ENCODE measurements at places on chromosomes 12 and 14.

DNA sequence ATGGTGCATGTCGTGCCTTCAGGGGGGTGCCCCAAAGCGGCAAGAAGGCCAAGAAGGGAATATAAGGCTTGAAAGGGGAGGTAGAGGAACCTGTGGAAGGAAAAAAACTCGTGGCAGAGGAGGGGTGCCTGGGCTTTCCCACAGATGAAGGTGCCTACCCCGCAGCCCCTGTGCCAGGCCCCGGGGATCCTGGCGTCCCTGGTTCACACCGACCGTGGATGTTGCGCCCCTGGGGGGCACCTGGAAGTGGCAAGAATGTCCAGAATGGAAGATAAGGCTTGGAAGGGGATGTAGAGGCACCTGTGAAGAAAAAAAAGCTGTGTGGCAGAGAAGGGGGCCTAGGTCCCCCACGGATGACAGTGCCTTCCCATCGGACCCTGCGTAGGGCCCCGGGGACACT, 282.2 kb downstream of the ALG10 start:
- no peak for DNase-seq

- DNase-seq = no peak
These were observed 4.9 kb downstream of the VSX2 start for GRCh38 chr14:74244115-74244514.

DNA sequence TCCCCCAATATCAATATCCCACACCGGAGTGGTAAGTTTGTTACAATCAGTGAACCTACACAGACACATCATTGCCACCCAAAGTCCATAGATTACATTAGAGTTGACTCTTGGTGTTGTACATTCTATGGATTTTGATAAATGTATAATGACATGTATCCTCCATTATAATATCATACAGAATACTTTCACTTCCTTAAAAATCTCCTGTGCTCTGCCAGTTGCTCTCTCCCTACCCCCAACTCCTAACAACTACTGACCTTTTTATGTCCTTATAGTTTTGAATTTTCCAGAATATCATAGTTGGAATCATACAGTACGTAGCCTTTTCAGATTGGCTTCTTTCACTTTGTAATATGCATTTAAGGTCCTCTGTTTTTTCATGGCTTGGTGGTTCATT, 48.4 kb downstream of the SLC4A8 start:
- DNase-seq = no peak

- DNase-seq = no peak
These were observed 56.3 kb downstream of the KCNH5 start for GRCh38 chr14:62988967-62989366.

DNA sequence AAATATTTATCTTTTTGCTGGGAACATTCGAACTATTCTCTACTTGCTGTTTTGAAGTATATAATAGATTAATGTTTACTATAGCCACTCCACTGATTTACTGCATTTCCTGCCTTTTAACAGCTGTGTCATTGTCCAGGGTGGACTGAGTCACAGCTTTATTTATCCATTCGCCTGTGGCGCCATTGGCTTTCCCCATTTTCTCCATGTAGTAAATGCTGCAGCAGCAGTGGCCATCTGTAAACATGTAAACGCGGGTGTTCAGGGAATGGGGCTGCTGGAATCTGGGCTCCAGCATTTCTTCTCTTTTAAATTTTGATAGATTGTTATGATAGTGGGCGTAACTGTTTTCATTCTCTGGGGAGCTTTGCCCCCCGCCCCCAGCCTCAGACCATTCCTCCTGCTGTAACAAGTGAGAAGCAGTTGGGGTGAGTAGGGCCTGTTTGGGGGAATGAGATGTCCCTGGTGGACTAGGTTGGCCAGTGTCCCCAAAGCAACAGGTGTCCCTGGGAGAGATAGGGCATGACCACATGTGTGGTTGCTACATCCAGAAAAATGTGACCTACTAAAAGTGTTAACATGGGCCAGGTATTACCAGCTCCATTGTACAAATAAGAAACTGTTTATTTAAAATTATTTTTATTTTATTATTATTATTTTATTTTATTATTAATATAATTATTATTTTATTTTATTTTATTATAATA, 32.9 kb downstream of the RIN3 start:
- DNase-seq = no peak

DNA sequence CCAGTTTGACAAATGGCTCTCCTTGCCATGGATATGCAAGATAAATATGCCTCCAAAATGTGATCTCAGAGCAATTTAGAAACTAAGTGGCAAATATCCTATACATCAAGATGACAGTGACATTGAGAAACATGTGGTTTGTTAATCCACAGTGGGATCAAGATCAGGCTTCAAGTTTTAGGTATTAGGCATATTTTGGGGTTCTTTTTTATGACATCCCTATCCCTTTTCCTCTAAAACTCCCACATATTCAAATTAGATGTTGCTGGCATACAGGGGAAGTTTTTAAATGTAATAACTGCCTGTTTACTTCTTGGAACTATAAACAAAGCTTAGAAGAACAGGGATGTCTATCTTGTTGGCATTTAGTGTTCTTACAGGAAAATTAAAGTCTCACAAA, 179.4 kb downstream of the CRADD start:
- DNase-seq = no peak

DNA sequence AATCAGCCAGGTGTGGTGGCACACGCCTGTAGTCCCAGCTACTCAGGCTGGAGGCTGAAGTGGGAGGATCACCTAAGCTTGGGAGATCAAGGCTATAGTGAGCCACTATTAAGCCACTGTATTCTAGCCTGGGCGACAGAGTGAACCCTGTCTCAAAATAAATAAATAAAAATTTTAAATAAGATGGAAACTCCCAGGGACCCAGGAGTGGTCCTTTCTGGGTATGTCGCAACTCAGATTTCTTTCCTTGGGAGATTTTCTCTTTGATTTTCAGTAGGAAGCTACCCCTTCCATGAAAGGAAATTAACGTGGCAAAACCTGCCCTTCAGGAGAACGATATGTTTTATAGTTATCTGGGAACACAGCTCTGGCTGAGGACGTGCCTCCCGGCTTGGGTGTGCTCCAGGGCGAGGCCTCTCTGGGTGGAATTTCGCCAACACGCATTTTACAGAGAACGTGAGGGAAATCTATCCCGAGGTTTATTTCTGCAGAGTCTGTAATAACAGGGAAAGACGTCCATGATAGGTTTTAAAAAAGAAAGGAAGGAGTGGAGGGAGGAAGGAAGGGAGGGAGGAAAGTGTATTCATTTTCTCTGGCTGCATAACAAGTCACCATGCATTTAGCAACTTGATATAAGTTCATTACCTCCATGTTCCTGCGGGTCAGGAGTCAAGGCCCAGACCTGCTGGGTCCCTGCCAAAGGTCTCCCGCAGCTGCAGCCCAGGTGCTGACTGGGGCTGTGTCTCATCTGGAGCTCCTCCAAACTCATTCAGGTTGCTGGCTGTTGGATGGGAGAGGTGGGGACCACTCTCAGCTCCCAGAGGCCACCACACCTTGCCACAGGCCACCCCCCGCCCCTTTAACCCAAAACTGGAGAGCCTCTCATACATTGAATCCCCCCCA, 80.6 kb upstream of the GSC start:
- no peak for DNase-seq

GRCh38 chr14:58637391-58638230, at the start of gene DACT1:
Gene DACT1 (plus strand): TSS chr14:58637962. CDS start chr14:58638203, 241 bp downstream.
- DNase-seq = peak; percentile 60

DNA sequence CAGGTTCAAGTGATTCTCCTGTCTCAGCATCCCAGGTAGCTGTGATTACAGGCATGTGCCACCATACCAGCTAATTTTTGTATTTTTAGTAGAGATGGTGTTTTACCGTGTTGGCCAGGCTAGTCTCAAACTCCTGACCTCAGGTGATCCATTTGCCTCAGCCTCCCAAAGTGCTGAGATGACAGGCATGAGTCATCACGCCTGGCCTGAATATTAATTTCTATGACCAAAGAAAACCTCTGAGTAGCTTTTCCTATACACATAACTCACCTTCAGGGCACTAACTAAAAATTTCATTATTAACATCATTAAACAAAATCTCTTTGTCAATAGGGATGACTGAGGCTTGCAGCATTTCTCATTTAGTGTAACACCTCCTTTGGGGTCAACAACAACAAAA, 259.6 kb upstream of the KRR1 start:
- no peak for DNase-seq

DNA sequence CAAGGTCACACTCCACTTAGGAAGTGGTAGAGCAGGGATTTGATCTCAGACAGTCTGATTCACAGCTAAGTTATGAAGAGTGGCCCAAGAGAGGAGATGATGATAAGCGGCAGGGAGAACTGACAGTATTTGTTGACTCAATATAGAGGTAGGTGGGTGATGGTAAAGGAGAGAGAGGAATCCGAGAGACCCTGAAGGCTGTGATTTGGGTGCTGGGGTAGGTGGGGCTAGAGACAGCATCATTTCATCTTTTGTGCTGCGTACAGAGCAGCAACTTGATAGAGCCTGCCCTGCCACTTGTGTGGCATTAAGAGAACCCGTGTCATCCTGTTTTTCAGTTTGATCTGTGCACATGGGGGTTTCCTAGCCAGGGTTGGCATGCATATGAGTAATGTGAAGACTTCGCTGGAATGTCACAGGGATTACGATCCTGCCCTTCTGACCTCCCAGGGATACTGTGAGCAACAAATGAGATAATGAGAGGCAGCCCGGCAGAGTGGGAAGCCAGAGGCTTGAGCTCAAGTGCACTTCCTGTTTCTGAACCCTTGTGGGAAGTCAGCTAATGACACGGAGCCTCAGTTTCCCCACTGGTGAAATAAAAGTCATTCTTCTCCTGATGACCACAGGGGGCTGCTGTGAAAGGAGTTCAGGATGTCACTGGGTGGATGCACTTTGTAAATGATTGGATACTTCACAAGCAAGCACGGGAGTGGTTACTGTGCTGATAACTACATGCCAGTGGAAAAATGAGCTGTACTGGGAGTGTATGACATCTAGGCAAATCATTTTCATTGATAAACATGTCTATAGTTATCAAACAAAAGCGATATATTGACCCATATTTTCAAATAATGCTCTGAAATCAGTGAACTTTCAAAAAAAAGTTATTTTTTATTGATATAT, 59.5 kb upstream of the IGF1 start:
- no peak for DNase-seq

GRCh38 chr12:116604178-116604895, 45.2 kb downstream of the MAP1LC3B2 start:
- no peak for DNase-seq

DNA sequence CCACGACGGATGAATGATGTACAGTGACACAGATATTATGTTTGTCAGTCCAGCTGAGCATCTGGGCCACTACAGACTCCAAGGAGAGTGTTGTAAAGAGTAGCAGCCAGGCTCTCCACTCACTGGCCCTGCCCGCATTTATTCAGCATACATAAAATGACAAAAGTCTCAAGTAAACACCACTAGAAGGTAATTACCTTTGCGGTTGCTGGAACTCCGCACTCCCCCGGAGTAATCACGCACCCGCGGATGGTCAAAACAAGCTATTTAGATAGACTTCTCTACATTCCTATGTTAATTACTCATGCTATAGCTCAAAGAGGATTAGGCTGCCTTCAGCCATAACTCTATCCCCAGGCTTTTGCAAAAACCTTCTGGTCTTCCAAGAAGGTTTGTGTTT, 18.8 kb upstream of the STRAP start:
- no peak for DNase-seq

GRCh38 chr14:52081964-52082363, 13.1 kb upstream of the NID2 start:
- DNase-seq = no peak

DNA sequence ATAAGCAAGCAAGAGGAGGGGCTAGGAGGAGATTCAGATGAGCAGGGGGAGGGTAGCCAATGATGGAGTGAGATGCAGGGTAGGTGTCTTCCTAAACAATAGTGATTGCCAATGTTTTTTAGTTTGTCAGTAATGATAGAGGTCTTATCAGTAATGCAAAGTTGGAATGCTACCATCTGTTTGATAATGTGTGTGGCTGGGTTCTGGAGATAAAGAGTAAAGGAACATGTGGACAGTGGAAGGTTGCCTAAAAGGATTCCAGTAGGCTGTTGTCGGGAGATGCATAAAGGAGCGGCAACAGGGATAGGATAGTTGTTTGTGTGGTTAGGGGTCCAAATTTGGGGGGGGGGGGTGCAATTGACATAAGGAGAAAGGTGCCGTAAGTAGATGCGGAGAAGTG, 52.5 kb downstream of the TESPA1 start:
- no peak for DNase-seq

GRCh38 chr12:91980389-91980821, 165.2 kb downstream of the BTG1 start:
- DNase-seq = no peak

DNA sequence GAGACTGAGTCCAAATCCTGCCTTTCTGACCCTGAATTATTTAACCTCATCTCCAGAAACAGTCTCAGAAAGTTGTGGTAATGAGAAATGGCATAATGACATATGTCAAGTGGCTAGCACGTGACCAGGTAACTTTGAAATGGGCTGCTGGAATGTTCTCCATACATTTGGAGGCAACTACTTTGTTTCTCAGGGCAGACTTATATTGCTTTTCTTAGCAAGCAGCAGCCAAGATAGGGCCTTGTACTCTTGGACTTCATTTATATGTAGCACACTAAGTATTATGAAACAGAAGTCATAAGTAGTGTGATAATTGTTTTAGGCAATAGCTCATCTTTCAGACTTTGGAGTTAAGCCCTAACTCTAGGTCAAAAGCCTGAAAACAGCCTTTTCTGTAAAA, 494.7 kb downstream of the NPAS3 start:
- DNase-seq = no peak

- no peak for DNase-seq
These were observed 221.3 kb downstream of the DIO2 start for GRCh38 chr14:79989990-79990389.

- no peak for DNase-seq
These were observed 169.3 kb downstream of the EMP1 start for GRCh38 chr12:13365748-13366366.

DNA sequence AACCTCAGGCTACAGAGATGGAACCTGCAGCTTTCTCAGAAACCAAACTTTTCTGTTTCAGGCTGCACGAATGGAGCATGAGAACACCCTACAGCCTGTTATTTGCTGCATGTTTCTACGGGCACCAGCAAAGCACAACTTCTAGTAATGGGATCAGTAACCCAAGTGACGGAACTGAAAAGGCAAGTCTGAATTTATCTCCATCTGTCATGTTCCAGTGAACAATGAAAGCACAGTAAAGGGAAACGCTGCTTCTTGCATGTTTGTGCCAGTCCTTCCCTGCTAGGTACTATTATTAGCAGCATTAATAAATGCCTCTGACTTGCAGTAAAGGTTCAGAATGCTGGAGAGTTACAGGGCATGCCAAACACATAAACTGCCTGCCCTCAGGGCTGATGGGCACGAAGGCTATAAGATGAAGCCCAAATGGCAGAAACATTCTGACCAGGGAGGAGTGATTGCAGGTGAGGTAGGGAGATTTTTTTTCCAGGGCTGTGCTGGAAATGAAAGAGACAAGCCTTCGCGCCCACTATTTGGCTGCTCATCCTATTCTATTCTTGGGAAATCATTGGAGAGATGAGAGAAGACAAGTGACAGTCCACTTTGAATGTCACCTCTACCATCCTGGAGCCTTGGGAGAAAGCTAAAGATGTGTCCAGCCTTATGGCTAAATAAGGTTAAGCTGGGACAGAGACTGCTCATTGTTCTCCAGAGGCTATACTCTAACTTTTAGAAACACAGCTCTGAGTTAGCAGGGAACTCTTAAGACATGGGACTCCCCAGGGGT, 100.4 kb upstream of the PLXNC1 start:
- no peak for DNase-seq

Measured in stimulated activated CD4-positive, alpha-beta T cell treated with anti-CD3 and anti-CD28 coated beads, Interleukin-4, amount 100 ng/mL, for 4 hours (primary cell).